Dermis blood vessel endothelial cell (primary cell): ENCODE measurements at places on chromosomes 12 and 14. TPM values are rescaled to one million over a fixed set of nuclear protein-coding genes. Genes with fewer than 3 reads are reported as not detected.

GRCh38 chr14:68598621-68599447 lies 194.0 kb downstream of the ZFP36L1 start:
- DNase-seq: peak; percentile 95

KRT77 gene
- not detected in 2 replicates for total RNA-seq

BCL2L14 gene
- not detected in 2 replicates for total RNA-seq

GRCh38 chr12:119195256-119195655 lies 16.5 kb downstream of the HSPB8 start:
- no peak for DNase-seq
